ENCODE measurements at places on chromosomes 4 and X.

DNA sequence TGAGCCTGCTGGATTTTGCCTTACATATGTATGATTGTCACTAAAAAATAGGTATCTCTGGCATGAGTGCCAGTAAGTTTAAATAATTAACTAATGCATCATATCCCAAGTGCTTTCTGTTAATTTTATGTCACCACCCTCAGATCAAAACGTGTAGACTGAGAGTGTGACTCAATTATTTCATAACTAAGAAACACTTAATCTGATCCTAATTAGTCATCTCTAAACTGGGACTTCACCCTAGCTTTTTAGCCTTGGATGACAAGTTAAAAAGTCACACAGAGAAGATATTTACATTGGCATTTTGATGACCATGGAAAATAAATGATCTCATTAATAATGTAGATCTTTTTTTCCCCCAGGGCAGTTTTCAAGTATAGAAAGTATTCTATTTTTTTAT lies 23.1 kb upstream of the SLC6A14 start:
- no peak for DNase-seq

GRCh38 chrX:71053217-71053621 lies 14.9 kb downstream of the SNX12 start:
- DNase-seq = peak; percentile 79

DNA sequence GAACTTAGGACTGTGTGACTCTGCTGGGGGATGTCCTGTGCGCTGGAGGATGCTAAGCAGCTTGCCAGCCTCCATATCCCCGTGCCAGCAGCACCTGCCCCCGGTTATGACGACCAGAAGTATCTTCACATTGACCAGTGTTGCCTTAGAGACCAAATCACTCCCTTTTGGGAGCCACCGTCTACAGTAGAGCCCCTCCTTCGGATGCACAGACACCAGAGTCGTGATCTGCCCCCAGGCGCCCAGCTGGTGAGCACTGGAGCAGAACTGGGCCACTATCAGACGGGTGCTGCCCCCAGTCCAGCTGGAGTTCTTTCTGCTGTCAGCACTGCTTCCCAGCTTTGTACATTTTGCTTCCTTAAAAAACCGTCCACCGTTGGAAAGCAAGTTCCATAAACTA lies 30.0 kb upstream of the TADA2B start:
- DNase-seq = no peak

GRCh38 chr4:55838356-55838755 lies 15.1 kb upstream of the EXOC1 start:
- no peak for DNase-seq

DNA sequence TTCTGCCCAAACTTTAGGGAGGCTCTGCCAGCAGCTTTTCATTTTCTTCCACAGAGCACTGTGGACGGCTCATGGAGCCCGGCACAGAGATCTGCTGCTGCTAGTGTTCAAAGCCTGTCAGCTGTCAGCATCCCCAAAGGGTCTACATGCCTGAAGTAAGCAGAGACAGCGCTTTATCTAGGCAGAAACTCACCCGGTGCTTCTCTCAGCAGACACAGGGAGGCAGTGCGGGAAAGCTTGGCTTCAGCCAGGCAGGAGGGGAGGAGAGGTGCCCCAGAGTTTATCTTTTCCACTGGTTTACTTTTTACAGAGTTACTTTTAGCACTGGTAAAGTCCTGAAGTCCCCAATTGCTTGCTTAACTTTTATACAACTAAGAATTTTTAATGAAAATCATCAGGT lies 339.3 kb downstream of the NKX6-1 start:
- DNase-seq = peak; percentile 1

DNA sequence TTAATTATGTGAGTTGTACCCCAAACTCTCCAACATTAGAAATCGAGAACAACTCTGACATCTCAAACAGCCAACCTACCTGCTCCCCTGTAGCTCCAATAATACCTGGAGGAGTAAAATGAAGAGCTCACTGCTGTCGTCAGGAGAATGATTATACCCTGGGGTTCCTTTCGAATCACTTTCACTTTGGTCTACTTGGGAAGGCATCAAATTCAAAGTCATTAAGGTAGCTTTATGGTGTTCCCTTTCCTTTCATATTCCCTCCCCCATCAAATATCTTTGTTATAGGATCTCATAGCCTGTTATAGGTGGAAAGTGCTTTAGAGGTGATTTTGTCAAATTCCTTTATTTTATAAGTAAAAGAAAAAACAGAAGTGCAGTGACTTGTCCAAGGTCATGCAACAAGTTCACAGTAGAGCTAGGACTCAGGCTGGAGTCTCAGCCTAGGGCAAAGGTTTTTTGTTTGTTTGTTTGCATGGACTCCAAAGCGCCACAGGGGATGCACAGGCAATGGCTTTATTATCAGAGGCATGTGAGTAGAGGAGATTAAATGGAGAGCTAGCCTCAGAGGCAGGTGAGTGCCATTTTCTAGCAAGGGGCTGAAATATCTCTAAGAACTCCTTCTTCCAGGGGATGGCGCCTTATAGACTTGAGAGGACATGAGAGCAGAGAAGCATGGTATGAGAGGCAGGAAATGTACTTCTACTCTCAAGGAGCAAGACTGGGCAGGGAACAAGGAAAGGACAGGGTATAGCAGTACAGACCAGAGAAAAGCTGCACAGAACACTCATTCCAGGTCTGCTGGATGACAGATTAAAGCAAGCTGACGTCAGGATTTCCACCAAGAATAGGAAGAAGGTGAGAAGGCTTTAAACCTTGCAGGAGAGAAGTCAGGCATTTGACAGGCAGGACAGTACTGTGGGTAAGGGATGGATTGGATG lies 262.1 kb upstream of the GPC4 start:
- no peak for DNase-seq

- no peak for DNase-seq
These were observed 566.2 kb downstream of the MID1IP1 start for GRCh38 chrX:39367416-39367815.

- DNase-seq = no peak
These were observed 703 bp upstream of the FTSJ1 start for GRCh38 chrX:48475296-48475695.

DNA sequence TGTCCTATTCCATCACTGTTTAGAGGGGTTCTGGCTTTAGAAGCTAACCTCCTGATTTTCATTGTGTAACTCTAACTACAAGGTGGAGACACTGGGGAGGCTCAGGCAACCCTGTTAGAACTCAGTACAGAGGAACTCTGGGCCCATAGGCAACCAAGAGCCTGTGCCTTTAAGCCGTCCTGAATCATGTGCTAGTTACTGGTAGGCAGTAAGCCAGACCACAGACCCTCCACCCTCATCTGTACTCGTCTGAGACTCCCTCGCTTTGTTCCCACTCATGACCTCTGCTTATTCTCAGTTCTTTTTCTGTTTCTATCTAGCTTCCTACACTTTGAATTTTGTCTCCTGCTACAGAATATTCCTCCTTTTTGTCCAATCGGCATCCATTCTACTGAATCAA lies 31.4 kb downstream of the TBC1D1 start:
- peak; percentile 55 for DNase-seq

DNA sequence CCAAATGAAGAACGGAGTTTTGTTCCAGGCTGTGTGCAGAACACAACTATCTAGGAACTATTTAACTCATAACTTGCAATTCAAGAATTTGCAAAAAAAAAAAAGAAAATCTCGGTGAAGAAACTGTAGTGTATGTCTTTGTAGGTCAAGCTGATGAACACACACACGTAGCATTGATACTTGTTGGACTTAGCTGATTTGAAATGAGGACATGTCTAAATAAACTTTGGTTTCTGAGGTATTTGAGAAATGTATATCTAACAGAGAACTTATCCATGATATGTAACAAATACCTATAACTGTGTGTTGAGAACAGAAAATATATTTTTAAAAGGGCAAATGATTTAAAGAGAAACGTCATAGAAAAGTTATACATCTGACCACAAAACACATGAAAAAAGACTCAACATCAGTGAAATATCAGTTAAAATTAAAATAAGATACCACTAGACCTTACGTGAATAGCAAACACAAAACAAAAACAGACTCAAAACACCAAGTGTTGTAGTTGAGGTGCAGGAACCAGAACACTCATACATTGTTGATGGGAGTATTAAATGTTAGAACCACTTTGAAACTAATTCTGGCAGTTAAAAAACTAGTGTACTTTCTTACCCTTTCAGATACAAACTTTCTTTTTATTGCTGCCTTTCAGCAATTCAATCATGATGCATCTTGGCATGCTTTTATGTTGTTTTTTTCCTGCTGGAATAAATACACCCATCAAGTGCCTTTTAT lies 1535.8 kb upstream of the PCDH10 start:
- DNase-seq = peak; percentile 69

GRCh38 chrX:134885336-134886001 lies 105.3 kb upstream of the SMIM10 start:
- no peak for DNase-seq

DNA sequence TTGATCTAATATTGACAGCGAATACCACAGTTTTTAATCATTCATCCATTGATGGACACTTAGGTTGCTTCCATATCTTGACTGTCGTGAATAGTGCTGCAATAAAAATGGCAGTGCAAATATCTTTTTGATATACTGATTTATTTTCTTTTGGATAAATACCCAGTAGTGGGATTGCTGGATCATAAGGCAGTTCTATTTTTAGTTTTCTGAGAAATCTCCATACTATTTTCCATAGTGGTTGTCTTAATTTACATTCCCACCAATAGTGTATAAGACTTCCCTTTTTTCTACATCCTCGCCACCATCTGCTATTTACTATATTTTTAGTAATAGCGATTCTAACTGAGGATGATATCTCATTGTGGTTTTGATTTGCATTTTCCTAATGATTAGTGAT lies 100.1 kb downstream of the SMARCA1 start:
- DNase-seq = no peak

GRCh38 chr4:19425146-19425545 lies 826.6 kb upstream of the SLIT2 start:
- DNase-seq = no peak

- peak; percentile 69 for DNase-seq
These were observed 14.4 kb downstream of the ANXA3 start for GRCh38 chr4:78565971-78566372.

DNA sequence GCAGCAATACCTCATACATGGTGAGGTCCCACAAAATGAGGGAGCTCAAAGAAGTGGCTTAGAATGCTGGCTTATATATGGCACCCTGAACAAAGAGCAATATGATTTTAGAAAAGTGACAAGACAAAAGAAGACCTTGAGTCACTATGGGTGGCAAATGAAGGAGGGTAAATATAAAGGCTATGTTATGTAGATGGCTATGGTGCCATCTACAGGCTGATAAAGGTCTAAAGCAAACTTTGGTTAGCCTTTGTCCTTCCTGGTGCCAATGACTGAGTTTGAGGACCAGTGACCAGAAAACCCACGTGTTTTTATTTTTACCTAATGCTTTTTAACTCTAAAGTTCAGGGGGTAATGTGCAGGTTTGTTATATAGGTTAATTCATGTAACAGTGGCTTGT lies 151.8 kb downstream of the CCNG2 start:
- peak; percentile 41 for DNase-seq

DNA sequence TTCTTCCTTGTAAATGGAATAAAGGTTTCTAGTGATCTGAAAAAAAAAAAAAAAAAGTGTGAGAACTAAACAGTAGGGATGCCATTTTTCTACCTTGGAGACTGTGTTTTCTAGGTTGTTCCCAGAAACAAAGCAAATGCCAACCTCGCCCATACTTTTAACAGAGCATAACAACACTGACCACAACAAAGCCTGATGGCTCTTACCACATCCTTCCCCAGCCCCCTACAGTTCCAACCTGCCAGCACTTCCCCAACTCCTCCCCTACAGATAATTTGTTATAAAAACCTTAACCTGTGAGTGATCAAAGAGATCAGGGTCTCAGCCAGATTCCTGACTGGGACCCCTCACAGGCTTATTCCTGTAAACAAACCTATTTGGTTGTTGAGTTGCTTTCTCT lies 940.0 kb downstream of the SH3BGRL start:
- DNase-seq = no peak

DNA sequence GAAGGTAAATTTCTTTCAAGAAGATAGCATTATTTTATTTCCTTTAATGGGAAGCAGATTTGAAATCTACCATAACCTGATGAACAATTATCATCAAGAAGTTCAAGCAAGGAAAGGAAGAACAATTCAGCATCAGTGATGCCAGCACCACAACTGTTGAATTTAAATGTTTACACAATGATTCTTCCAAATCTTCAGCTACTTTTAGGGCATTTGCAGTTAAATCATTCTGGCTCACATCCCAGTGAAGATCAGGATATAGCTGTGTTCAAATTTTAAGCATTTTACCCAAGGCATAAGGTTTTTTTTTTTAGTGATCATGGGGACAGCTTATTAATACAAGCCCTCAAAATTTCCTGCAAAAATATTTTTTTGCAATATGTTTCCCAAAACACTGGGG lies 112.9 kb downstream of the SHISA3 start:
- no peak for DNase-seq

- DNase-seq = peak; percentile 60
These were observed 26.5 kb downstream of the HCCS start for GRCh38 chrX:11137543-11138139.

DNA sequence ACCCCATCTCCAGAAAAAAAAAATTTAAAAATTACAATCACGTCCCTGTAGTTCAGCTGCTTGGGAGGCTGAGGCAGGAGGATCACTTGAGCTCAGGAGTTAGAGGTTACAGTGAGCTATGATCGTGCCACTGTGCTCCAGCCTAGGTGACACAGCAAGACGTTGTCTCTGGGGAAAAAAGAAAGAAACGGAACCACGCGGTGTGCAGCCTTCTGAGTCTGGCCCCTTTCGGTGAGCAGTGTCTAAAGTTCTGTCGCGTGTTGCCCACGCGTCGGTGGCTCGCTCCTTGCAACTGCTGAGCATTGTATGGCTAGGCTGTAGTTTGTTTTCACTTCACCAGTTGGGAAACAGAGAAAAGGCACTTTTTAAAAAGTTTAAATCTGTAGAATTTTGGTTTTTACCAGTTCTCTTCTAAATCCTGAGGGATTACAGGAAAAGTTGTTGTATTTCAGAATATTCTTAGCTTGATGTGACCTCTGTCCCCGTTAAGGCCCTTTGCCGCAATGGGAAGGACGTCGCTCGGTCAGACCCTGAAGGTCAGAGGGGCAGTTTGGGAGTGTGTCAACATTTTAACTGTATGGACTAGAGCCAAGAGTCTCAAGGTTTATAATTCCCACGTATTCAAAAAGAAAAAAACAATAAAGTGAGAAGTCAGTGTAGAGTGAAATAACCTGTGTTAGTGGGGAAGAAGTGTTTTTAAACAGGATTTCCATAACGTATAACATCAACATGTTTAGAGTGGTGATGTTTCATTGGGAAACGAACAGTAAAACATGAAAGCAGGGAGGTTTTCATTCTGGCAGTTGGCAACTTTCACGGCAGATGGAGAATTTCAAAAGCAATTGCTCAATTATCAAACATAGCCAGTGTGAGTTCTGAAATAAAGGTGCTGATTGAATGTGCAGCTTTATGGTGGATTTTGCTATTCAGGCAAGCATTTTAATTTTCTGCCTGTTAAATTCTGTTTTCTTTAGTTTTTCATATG lies 45.8 kb upstream of the MSANTD1 start:
- DNase-seq = peak; percentile 19

DNA sequence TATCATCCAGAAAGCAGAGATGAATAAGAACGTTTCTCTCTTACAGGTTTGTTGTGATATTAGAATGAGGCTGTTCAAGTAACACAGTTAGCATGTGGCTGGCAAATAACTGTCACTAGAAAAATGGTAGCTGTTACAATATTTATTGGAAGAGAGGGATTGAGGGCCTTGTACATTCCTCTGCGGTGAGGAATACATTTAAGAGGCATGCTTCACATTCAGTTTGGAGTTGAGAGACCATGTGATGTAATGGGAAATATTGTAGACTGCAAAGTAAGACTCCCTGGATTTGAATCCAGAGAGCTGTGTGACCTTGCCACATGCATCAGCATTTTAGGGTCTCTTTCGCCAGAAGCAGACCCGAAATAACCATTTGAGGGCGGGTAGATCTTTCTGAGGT lies 104.8 kb upstream of the KIT start:
- DNase-seq = peak; percentile 21
